ENCODE measurements at places on chromosomes 11 and 22. TPM values are rescaled to one million over a fixed set of nuclear protein-coding genes. Genes with fewer than 3 reads are reported as not detected.

- DNase-seq: no peak
These were observed 771.7 kb downstream of the TBC1D22A start for GRCh38 chr22:47533961-47534803.

GRCh38 chr11:117673602-117674001 lies 123.4 kb downstream of the DSCAML1 start:
- no peak for DNase-seq

Gene GLYATL1
- not detected for total RNA-seq

DNA sequence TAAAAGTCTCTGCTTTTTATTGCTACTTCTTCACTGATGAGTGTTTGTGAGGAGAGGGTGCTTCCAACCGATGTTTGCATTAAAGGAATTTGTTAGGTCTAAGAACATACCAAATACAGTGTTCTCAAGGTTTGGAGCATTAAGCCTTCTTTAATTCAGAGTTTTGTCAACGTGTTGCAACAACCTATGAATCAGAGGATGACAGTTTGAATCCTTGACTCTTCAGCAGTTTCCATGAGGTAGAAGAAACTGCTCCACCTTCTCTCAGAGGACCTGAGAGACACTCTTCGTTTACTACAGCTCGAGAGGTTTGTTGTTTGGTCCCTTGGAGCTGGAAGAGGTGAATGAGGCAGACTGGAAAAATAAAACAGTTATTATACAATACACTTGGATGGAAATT lies 55.7 kb downstream of the NCAM1 start:
- no peak for DNase-seq

GRCh38 chr22:49382451-49382735 lies 445.3 kb downstream of the BRD1 start:
- DNase-seq: no peak
